ENCODE measurements at places on chromosomes 2 and 18.

- DNase-seq: no peak
Measured at GRCh38 chr2:48258481-48259149, 271.3 kb upstream of the STON1 start.

- DNase-seq: no peak
Measured at GRCh38 chr2:189300916-189301315, 121.4 kb upstream of the COL5A2 start.

- DNase-seq: no peak
Measured at GRCh38 chr2:162074928-162075688, 1.1 kb upstream of the DPP4 start.

GRCh38 chr2:181995289-181995688 lies 9.6 kb downstream of the PPP1R1C start:
- no peak for DNase-seq
